ENCODE measurements at places on chromosomes 16 and 17.

DNA sequence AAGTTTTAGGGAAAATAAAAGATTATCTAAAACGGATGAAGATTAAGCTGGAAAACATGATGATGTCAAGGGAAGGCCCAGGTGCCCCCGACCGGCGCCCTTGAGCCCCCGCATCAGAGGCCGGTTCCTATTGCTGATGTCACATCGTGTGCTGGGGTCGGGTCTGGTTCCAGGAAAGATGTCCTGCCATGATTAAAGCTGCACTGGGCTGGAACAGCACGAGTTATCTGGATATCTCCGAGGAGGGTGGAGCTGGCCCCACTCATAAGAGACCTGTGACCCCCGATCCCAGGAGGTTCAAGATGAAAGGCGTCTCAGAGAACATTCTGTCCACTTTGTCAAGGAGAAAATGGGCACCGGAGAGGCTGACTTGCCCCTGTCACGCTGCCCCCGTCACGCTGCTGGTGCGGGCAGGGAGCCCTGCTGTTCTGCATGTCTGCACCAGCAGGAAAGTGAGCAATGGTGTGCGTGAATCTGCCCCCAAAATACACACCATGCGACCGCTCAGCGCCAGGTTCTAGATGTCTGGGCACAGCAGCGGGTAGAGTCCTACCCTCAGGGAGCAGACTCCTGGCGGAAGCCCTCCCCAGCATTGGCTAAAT is 53.0 kb downstream of the ENGASE start:
- DNase-seq, result no peak

- DNase-seq, result no peak
Observed at GRCh38 chr17:15501282-15501681, 33.9 kb upstream of the CDRT4 start.

- no peak for DNase-seq
Observed at GRCh38 chr16:88514526-88515232, 55.5 kb upstream of the ZC3H18 start.

- DNase-seq, result no peak
Observed at GRCh38 chr16:60558936-60559335, 1477.3 kb downstream of the CDH8 start.

DNA sequence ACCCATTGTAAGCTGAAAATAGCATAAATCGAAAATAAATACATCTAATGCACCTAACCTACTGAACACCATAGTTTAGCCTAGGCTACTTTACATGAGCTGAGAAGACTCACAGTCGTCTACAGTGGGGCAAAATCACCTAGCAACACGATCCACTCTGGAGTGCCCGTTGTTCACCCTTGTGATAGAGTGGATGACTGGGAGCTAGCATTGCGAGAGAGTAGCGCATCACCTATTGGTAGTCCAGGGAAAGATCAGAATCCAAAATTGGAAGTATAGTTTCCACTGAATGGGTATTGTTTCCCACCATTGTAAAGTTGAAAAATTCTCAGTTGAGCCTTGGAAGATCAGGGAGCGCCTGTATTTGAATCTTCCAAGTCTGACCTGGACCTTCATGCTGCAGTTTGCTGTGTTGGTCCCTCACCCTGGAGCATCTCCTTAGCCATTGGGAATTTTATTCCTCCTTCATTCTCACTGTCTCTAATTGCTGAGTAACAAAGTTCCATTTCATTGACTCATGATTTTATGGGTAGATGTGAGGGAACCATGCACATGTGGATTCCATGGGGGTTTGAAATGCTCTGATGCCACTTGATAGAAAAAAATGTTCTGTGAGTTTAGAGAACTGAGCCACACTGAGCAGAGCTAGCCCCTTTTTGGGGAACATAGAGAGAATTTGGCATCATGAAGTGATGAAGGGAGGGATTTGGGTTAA is 19.6 kb downstream of the AKAP1 start:
- no peak for DNase-seq

DNA sequence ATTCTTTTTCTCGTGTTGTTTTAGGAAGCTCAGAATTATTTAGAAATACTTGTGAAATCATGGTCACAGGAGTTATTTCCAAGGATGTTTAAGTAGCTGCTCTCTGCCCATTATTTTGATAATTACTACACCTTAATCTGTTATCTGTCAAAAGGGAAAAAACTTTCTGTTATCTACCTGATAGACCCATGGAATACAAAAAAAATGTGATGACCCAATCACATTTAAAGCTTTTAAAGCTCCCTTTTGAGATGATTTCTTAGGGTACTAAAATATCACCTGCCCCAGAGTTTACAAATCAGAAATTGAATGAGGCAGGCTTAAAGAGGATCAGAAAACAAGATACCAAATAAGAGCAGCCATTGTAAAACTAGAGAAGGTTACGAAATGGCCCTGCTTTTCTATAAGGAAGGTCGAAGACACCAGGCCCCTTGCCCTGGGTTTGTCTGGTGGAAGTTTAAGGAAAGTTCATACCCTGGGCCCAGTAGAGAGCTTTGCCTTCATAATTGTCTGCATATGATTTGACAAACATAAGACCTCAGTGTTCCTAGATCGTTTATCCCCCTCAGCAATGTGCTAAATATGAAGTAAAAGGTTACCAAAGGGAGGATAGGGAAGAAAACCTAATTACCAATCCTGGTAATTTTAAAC is 149.9 kb upstream of the TBX2 start:
- no peak for DNase-seq

DNA sequence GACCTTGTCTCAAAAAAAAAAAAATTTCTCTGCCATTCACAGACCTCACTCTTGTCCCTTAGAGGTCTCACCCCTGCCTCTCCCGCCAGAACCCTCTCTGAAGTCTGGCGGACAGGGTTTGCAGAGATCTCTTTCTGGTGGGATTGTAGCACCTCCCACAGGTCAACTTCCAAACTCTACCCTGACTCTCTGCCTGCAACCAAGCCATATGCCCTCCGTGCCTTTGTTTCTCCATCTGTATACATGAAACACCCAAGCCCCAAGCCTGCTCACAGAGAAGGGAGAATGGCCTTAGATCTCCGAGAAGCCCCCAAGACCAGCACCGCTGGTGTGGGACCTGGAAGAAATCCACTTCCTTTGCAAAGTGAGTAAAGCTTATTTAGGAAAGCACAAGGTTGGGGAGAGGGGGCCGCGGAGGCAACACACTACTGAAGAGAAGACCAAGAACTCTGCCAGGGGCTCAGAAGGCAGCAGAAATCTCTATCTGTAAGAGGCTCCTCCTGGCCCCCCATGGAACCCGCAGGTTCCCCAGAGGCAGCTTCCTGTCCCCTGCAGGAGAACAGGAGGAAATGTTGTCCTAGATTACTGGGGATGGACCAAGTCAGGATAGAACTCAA is 219.9 kb downstream of the C16orf78 start:
- no peak for DNase-seq

- no peak for DNase-seq
Observed at GRCh38 chr17:81298325-81298990, 3.4 kb upstream of the SLC38A10 start.

Measured in NCI-H2227 treated with DMSO at 0.1 percent for 48 hours (cell line).